ENCODE measurements at places on chromosomes 4 and X.
A peak's percentile ranks its signal among the peaks of the same experiment; 100 is the strongest.

DNA sequence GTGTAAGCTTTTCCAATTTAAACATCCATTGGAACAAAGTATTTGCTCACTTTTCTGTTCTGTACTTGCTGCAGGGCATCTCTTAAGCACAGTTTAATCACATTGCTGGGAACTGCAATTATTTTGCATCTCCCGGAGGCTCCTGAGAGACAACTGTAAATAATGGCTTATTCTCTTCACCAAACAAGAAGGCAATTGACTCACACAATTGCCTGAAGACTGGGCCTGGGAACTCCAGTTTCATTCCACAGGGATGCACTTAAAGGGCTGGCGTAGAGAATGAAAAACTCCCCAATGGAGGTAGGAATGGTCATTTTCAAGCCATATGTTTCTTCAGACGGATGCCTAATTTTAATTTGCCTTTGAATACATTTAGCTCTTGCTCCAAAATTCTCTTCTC, 29.5 kb downstream of the TFDP3 start:
- H3K4me3 ChIP-seq: no peak overlapping the region
- H3K36me3 ChIP-seq: no peaks in the 10 kb centered on the region
- H3K4me1 ChIP-seq: no peaks in the 10 kb centered on the region
- no peak for DNase-seq
- H3K27me3 ChIP-seq: no peaks in the 10 kb centered on the region

- no peak overlapping the region for H3K27ac ChIP-seq
- H3K4me1 ChIP-seq: no peaks in the 10 kb centered on the region
- DNase-seq: no peak
- no peak overlapping the region for H3K4me3 ChIP-seq
- H3K36me3 ChIP-seq: no peaks in the 10 kb centered on the region
Measured at GRCh38 chrX:17390419-17390850, 15.4 kb downstream of the NHS start.

- no peak overlapping the region for H3K4me3 ChIP-seq
- no peak overlapping the region for H3K27ac ChIP-seq
- H3K27me3 ChIP-seq: no peaks in the 10 kb centered on the region
- DNase-seq: peak; percentile 10
- no peaks in the 10 kb centered on the region for H3K4me1 ChIP-seq
- no peaks in the 10 kb centered on the region for H3K36me3 ChIP-seq
Measured at GRCh38 chrX:107691024-107691448, 62.7 kb downstream of the PRPS1 start.

GRCh38 chrX:56385336-56385735, 153.2 kb downstream of the KLF8 start:
- H3K36me3 ChIP-seq: no peaks in the 10 kb centered on the region
- H3K27me3 ChIP-seq: no peaks in the 10 kb centered on the region
- DNase-seq: no peak
- H3K4me1 ChIP-seq: no peaks in the 10 kb centered on the region
- no peak overlapping the region for H3K27ac ChIP-seq

GRCh38 chr4:111213531-111213930, 590.7 kb upstream of the PITX2 start:
- no peaks in the 10 kb centered on the region for H3K36me3 ChIP-seq
- H3K4me1 ChIP-seq: no peaks in the 10 kb centered on the region
- no peak overlapping the region for H3K27ac ChIP-seq
- no peak overlapping the region for H3K4me3 ChIP-seq
